Left lung (tissue), 14 donors: ENCODE measurements at places on chromosomes 5 and 9. TPM values are rescaled to one million over a fixed set of nuclear protein-coding genes. Genes with fewer than 3 reads are reported as not detected.

SOHLH1 gene
- not detected for polyA plus RNA-seq

DAB2 gene
- 121 TPM for polyA plus RNA-seq

LECT2 gene
- 0.95 TPM for polyA plus RNA-seq

CCDC192 gene
- polyA plus RNA-seq: 1.1 TPM

- no peak for DNase-seq
Measured at GRCh38 chr9:89953824-89954615, 349.2 kb downstream of the GADD45G start.

DNA sequence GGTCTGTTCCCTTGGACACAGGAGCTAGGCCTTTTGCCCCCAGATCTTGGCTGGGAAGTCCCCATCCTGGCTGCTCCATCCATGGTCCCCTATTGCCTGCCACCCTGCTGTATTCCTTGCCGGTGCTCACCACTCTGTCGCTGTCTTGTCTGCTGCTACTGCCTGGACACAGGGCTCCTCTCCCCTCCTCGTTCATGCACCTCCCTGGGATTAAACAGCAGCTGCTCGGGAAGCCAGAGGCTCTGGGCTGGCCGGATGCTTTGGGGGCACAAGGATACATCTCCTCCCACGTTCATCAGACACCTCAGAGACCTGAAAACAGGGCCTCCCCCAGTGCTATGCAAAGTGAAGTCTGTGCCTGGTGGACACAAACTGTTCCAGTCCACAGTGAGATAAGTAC, 110.4 kb downstream of the ZNF354C start:
- DNase-seq: no peak

DNA sequence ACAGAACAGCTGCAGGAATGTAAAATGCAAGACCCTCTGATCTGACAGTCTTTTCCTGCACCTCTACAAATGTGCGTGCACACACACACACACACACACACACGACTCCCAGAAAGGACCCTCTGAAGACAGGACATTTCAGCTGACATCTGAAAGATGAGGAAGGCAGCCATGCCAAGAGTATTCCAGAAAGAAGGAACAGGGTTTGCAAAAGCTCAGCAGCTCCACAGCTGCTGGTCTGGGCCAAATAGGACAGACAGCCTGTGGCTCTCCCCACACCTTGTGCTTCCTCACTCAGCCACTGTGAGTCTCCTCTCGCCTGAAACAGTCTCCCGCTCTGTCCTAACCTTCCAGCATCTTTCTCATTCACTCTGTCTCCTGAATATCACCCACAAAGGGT, 189.0 kb downstream of the PALM2AKAP2 start:
- DNase-seq: no peak

DNA sequence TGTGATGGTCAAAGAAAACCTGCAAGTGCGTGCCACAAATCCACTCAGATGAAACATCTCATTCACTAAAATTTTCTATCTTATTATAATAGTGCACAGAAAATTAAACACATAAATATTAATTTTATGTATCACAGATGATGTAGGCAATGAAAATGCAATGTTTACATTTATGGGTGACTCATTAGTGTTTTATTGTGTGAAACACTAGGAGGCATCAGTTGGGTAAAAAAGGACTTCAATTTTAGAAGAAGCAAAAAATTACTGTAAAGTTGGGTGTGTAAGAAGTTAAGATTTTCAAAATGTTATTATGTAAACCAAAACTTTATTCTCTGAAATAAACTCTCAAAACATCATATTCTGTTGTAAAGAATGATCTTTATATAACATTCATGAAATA, 4.0 kb downstream of the MEF2C start:
- DNase-seq: no peak

GRCh38 chr5:148090773-148091250, 27.0 kb downstream of the SPINK5 start:
- DNase-seq: no peak

DNA sequence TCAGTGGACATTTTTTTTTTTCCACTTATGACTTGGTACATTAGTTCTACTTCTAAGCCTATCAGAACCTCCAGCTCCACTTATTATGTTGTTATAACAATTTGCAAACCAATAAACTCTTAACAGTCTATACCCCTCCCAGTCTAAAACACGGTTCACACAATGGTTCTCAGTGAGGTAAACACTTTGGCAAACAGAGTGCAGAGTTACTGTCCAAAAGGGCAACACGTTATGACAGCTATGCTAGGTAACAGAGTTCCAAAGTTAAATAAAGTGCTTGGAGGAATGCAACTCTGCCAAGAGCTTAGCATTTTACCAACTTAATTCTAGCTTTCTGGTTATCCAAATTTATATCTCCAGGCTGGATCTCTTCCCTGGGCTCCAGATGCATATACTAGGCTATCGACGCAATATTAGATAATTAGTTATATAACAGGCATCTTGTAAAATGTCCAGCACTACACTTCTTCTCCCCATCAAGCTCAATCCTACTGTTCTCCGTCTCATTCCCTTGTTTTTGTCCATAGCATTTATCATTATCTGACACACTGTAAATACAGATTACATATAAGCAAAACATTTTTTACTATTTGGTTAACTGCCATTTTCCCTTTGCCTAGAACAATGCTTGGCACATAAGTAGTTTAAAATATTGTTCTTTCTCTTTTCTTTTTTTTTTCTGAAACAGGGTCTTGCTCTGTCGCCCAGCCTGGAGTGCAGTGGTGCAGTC, 14.3 kb downstream of the FNBP1 start:
- DNase-seq: no peak

GRCh38 chr9:98789483-98790133, 6.7 kb downstream of the ANKS6 start:
- DNase-seq: no peak

GRCh38 chr9:93110311-93110855, 14.4 kb downstream of the CARD19 start:
- DNase-seq: no peak

- DNase-seq: no peak
Measured at GRCh38 chr5:170750791-170751190, 32.7 kb upstream of the GABRP start.

DNA sequence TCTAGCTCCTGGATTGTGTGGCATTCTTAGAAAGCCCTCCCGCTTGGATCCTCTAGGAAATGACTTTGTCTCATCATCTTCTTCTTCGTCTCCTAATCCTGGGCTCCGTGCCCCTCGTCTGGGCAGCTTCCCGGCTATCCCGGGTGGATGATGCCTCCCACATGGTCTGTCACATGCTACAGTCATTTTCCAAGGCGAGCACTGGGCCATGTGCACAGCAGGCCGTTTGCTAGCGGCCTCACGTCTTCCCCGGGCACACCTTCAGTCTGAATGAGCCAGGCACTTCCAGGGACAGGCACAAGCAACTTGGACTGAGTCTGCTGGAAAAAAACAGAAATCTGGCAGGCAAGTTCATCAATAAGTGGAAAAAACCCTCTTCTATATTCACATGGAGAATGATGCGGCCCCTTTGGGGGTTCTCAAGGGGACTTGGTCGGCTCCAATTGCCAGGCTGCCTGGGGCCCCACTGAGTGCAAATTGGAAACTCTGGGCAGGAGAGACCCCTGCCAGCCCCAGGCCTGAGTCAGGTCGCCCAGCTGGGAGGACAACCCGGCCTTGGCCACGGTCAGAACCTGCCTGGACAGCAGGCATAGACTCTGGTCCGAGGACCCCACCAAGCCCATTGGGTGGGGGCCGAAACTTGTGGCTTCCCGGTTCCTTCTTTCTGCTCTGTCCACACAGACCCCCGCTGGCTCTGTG, 11.1 kb upstream of the WNK2 start:
- no peak for DNase-seq

GRCh38 chr5:125205601-125206225, 459.3 kb upstream of the ZNF608 start:
- DNase-seq: no peak

DNA sequence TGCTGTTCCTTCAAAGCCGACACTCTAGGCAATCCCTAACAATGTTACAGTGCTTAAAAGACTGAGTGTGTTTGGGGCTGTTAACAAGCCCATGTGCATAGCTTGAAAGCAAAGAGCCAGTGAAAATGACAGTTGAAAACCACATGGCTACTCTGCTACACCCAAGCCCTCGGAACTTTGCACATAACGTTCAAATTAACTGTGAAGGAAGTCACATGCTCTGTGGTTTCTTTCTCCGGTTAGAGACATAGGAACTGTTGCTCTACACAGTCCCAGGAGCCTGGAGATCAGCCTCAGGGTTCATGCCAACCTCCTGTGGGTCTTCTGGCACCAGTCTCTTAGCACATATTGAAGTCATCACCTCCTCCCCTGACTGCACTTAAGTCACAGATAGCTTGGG, 51.1 kb downstream of the C9orf152 start:
- no peak for DNase-seq

GRCh38 chr5:15463231-15463980, 36.6 kb upstream of the FBXL7 start:
- no peak for DNase-seq
